ENCODE measurements at places on chromosomes 1 and 21.
A peak's percentile ranks its signal among the peaks of the same experiment; 100 is the strongest.

DNA sequence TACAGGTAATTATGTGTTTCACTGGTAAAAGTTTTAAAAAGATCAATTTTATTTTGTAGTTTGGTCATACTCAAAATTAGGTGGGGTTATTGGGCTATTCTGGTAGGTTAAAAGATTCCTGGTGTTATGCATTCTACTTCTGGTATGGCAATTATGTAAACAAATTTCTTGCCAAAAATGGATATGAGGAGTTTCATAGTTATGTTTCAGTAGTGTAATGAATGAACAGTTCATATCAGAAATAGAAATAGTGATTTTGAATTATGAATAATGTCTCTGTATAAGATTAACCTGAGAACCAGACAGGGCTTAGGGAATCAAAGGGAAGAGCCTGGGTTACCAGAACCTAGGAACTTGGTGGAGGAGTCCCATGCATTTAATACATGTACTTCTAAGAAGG lies 15.9 kb downstream of the ATF6 start:
- DNase-seq: no peak

DNA sequence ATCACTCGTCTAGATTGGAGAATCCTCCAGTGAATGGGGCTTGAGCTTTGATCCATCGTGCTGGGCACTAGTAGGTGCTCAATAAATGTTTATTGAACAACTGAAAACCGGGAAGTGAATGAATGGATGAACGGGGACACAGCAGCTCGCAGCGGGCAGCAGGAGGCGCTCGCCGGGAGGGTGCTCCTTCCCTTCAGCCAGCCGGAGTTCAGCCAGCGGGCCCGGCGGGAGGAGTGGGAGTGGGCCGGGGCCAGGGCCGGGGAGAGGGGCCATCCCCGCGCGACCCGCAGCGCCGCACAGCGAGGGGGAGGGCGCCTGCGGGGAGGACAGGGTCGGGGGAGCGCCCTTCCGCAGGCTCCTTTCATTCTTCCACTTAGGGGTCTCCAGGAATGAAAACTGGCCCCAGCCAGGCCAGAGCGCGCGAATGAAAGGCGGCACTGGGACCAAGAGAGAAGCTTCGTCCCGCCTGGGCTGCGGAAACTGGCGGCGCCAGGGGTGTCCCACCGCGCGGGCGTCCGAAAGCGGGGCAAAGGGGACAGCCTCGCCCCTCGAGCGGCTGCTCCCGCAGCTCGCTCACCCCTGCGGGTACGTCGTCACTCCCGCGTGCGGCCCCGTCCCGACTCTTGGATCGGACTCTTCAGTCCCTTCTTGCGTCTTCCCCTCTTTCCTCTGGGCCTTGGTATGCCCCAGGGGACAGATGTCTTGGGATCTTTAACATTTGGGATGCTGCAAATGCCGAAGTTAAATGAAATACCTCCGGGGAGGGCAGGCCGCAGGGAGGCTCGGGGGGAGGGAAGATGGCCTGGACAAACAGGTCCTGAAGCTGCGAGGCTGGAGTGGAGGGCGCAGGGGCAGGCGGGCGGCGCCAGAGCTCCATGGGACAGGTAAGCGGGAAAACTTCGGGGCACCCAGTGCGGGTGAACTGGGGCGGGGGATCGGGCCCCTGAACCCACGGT lies 3.6 kb upstream of the INAVA start:
- DNase-seq: peak; percentile 19

- no peak for DNase-seq
Observed at GRCh38 chr1:14653461-14653960, 55.0 kb downstream of the KAZN start.

GRCh38 chr1:57309630-57310029 lies 114.2 kb downstream of the DAB1 start:
- no peak for DNase-seq

- DNase-seq: peak; percentile 14
Observed at GRCh38 chr21:33403786-33404585, 773 bp downstream of the IFNGR2 start.

- no peak for DNase-seq
Observed at GRCh38 chr1:190250368-190250767, 227.3 kb downstream of the BRINP3 start.

GRCh38 chr1:115908565-115909274 lies 67.6 kb upstream of the SLC22A15 start:
- DNase-seq: no peak

- no peak for DNase-seq
Observed at GRCh38 chr1:13651279-13651678, 48.7 kb upstream of the PRDM2 start.

- no peak for DNase-seq
Observed at GRCh38 chr1:31036749-31037500, 28.6 kb downstream of the PUM1 start.

- DNase-seq: no peak
Observed at GRCh38 chr1:97668945-97669344, 251.9 kb downstream of the DPYD start.

GRCh38 chr21:42214081-42214750 lies 4.7 kb upstream of the ABCG1 start:
- no peak for DNase-seq

- DNase-seq: no peak
Observed at GRCh38 chr1:153763365-153764225, 11.6 kb upstream of the SLC27A3 start.

DNA sequence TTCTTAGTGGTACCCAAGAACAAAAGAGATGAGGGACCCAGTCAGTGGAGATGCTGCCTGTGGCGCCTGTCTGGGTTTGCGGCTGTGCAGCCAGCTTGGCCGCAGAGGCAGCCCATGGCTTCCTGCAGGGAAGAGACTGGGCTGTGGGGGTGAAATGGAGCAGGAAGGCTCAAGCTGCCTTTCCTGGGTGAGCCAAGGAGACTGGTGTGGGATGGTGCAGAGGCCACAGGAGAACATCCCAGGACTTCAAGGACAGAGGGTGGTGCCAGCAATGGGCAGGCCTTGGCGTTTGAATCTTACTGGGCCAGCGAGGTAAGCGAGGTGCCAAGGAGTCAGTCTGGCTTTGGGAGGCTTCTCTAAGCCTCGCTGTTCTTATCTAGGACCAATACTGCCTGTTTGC lies 26.4 kb downstream of the KCNA10 start:
- no peak for DNase-seq

DNA sequence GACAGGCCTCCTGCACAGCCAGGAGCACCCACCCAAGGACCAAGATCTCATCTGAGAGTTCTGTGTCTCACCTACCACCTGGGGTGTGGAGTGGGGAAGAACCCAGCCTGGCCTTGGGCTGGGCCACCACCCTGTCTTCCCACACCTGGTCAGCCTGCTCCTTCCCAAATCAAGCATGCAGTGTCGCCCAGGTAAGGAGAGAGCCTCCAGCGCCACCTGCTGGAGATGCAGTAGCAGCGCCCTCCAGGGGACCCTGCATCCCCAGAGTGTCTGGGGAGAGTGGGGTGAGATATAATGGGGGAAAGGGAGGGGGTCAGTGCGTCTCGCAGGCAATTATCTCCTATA lies 32.3 kb downstream of the KIAA2013 start:
- peak; percentile 70 for DNase-seq

DNA sequence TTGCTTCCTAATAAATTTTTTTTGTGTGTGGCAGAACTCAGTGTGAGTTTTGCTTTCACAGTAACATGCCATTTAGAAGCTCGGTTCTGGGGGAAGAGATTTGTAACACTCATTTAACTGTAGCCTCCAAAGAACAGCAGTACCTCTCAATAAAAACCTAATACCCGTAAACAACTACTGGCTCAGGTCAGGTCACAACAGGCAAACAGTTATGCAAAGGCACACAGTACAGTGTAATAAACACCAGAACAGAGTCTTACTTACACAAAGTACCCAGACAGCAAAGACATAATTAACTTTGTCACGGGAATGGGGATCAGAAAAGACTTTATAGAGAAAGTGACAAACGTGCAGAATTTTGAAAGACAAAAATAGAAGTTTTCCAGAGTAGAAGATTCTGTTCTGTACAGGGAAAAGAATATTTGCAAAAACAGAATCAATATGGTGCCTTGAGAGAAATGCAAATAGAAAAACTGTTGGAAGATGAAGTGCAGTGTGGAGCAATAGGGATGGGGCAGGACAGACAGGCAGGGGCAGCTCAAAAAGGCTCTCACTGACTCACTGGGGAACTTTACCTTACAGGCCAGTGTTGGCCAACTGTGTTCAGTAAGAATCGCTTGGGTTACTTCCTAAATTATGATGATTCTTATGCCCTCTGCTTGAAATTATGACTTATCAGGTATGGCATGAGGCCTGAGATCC lies 38.8 kb downstream of the EGLN1 start:
- DNase-seq: no peak

DNA sequence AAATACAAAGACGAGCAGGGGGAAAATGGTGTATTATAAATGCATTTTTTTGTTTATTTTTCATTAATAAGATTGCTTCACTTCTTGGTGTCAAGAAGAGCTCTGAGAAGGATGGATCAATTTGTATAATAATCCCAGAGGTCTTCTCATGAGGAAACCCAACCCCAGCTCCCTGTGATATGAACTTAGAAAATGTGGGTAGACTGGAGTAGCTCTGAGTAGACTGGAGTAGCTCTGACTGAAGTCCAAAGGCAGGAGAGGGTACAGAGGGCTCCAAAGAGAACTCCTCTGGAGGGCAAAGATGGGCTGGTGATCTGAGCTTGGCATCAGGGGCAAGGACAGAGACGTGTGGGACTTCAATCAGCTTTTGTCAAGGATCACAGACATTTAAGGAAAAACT lies 21.4 kb downstream of the CDCP2 start:
- DNase-seq: no peak

DNA sequence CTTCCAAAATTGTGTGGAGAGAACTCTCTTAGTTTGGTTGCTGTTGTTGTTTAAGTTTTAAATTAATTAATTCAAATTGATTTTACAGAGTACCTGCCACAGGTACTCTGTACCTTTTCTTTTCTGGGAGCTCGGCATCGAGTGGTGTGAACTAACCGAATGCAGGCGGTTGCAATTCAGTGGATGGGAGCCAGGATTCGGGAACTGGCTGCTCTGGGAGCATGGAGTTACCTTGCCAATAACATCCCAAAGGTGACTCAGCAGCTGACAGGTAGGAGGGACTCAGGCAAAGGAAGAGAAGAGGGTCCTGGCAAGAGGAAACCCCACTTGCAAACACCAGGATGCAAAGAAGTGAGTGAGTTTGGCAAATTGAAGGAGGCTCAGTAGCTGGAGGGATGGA lies 24.7 kb upstream of the KANK4 start:
- no peak for DNase-seq

GRCh38 chr21:46504666-46505065 lies 46.0 kb downstream of the DIP2A start:
- no peak for DNase-seq

DNA sequence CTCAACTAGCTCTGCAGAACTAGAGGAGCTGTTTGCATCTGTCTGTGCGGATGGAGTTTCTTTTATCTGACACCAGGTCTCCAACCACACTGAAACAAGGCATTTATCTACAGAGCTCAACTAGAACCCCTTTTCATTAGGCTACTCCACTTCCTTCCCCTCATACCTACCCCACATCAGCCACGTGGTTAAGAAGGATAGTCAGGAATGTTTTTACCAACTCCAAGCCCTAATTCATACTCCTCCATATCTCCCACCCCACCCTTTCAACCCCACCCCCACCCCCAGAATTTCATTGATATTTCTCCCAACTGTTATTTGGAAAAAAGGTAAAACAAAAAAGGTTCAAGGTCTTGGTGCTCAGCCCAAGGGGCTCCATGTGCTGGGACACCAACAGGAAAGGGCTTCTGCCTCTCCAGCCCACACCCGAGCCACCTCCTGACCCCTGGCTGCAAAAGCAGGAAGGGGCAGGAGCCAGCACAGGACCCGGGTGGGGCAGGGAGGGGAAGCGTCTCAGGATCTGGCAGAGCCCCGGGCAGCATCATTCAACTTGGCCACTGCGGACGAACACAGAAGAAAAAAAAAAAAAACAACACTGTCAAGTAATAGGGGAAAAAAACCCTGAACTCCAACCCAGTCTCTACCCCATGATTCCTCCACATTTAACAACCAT lies 7.0 kb downstream of the ENSA start:
- no peak for DNase-seq

DNA sequence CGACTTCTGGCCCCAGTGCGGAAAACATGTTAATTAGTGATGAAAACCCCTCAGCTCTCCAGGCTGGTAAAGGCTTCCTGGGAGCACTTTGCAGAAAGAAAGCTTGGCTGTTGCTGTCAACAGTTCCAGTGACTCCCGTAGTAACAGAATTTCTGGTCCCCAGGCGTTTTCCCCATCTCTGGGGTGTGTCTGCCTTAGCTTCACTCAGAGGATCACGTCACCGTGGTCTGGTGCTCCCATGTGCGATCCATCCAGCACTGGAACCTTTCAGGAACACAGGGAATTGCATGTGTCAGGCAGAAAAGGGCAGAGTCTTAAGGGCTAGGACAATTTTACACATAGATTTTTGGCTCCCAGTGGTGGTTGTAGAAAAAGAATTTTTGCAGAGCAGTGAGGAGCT lies 470.4 kb upstream of the USP24 start:
- no peak for DNase-seq

GRCh38 chr1:247576514-247576913 lies 11.6 kb upstream of the OR2G2 start:
- DNase-seq: no peak
